ENCODE measurements at places on chromosomes 12 and 14.
A peak's percentile ranks its signal among the peaks of the same experiment; 100 is the strongest.

DNA sequence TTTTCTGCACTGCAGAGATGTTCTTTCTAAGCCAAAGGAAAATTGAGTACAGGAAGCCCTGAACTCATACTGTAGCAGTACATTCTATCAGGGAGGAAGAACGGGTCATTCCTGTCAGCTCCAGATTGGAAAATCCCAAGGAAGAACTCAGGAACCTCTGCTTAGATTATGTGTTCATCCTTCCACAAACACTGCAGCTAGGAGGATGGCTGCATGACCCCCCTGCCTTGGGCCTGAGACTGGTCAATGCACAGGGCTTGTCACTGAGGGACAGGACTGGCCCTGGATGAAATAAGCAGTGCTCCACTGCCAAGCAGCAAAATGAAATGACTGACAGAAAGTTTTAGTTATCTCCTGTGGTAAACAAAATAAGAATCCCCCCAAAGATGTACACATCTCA, 1406.8 kb upstream of the TMEM132C start:
- DNase-seq: no peak

DNA sequence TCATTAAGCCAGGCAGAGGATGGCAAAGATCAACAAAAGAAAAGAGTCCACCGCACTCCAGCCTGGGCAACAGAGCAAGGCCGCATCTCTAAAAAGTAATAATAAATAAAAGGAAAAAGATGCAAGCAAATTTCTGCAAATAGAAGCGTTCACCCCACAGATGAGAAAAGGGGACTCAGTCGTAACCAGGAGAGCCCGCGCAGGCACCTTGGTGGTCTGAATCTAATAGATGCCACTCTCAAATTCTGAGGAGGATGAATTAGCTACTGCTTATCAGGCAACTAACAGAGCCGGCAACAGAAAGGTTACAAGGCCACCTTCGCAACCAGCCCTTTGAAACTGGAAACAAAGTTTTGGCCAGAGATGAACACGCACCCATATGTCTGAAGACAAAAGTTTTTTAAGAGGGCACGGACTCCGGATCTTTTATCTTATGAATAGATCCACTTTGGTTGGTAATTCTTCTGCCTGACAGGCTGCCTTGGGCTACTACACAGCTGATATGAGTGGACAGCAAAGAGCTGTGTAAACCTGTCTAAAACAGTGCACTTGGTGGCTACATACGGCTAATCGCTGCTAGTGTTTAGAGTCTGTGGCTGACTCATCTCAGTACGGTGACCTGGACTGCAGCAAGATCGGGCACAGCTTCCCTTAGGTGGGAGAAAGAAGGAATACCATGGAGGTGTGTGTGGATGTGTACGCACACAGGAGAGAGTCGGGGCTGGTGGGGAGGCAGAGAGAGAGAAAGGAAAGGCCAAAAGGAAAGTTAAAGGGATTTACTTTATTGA, 32.9 kb upstream of the TTC7B start:
- DNase-seq: no peak

DNA sequence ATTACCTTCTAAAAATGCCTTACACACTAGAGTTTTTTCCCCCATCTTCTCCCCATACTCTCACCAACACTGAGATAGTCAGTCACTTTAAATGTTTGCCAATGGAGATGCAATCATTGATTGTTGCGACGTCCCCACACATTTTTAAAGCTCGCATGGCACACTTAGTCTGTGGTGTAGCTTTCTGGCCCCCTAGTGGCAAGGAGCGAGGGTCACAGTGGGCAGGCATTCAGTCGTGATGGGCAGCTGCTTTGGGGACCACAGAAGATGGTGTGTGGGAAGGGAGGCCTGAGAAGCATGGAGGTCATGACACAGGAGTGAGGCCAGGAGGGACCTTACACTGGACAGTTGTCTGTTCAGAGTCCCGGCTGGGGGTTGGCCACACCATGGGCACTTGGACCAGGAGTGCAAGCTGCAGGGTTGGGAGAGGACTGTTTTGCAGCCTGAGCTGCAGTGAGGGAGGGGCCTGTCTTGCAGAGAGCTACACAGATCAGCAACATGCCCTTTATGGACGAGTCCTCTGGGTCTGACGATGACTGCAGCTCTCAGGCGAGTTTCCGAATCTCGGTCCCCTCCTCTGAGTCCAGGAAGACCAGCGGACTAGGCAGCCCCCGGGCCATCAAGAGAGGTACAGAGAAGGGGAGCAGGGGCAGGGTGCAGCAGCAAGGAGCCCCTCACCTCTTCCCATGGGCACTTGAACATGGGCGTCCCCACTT, 28.6 kb downstream of the PIGH start:
- DNase-seq: no peak

- DNase-seq: no peak
Measured at GRCh38 chr12:39105111-39105510, 199.7 kb upstream of the CPNE8 start.

GRCh38 chr14:53947094-53947445, 9.6 kb downstream of the BMP4 start:
- no peak for DNase-seq

- DNase-seq: no peak
Measured at GRCh38 chr12:78886719-78887407, 22.3 kb downstream of the SYT1 start.

- DNase-seq: peak; percentile 85
Measured at GRCh38 chr14:98754343-98755020, 517.5 kb downstream of the BCL11B start.

- no peak for DNase-seq
Measured at GRCh38 chr12:132508491-132508740, 18.5 kb downstream of the FBRSL1 start.

DNA sequence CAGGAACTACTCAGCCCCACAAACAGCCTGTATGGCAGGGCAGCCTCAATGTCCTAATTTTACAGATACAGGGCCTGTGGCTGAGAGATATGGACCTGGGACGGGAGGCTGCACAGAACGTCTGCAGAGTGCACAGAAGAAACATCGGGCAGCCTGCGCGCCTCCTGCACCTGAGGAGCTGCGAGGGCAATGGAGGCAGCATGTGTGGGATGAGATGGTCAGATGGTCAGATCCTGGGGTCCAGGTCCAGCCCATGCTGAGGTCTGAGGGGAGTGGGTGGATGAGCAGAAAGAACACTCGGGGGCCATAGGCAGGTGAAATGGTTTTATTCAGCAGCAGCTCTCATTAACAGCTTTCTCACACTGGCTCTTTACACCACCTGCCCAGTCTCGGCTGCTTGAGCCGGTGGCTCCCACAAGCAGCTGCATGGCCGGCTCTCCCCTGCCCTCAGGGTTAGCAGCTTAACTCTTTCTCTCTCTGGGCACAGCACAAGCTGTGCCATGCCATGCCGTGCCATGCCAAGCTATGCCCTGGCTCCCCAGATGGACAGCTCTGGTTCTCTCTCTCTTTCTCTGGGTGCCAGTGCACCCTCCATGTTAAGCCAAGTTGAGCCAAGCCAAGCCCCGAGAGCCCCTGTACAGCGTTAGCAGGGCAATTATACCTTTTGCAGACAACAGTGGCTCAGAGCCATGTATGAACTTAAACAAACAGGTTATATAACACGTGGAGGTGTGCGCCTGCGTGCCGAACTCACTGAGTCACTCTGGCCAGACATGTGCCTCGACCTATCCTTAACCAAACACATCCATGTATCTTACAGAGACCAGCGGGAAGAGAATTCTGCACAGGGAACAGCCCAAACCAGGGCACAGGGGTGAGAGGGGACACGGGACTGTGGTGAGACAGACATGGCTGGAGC, 47.6 kb downstream of the RIMBP2 start:
- no peak for DNase-seq

DNA sequence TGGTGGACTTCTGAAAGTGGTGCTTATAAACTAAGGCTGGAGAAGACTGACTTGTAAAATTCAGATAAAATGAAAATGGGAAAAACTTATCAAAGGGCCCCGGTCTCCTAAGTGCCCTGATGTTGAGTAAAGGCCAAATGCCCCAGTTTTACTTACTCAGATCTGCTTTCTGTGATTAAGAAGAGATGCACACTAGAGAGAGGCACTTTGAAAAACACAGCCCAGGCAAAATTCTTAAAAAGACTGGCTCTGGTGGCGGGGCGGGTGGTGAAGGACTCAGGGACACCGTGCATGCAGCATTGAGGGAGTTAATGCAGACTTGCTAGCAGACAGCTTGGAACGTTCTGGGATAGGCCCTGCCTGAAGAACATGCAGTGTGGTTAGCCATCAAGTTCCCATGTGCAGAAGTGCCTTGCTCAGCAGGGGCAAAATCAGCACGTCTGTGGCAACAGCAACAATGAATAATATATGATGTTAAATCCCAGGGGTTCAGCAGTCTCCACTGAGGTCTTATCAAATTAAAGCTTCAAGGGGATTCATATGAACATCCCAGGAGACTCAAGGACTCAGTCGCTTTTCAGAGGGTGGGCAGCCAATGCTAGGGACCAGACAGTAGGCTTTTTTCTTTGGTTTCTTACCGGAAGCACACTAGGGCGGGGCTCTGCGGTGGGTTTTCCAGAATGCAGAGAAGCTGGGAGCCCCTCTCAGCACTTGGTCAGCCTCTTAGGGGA, 105.0 kb downstream of the DAD1 start:
- DNase-seq: no peak

DNA sequence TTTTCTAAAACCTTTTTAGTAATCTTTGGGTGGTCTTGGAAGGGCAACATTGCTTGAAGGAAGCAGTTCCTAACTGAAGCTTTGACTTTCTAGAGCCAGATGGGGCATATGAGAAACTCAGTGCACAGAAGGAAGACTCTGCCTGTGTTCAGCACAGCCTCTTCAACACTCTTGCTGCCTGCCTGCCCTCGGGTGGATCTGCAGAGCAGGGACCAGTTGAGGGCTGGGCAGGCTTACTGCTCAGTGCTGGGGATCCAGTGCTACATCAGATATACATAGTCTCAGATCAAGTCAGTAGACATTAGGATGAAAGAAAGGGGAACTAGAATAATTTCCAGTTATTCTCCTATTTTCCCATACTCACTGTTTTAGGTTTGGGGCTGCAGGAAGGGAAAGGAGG, 29.5 kb upstream of the TMX1 start:
- DNase-seq: no peak

DNA sequence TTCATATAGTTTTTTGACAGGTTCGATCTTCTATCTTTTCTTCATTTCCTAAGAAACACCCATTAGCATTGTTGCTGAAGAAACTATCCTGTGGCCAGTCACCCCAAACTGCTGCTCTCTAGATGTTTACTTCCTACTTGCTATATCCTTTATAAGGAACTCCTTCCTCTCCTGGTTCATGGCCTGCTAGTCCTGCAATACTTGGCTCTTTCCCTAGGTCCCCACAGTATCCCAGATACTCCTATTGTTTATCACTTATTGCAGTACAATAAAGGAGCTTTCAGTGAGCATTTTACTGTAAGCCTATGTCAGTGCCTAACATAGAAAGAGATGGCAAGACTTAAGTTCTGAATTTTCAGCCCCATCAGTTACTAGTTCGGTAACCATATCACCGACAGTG, 2.8 kb downstream of the ALDH6A1 start:
- DNase-seq: no peak

DNA sequence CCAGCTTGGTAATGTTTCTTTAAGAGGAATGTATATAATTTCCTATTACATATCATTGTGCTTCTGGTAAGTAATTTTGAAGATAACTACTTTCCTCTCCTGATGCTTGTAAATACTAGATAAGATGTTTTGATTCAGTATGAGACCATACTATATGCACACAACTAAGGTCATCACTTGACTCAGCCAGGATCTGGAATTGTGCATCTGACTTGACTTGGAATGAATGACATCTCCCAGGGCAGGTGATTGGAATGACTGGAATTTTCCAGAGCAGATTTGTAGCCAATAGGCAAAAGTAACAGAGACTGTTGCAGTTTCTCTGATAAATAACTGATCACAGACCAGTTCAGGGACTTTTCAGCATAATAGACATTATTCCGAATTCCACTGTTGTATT, 11.1 kb downstream of the BEST3 start:
- DNase-seq: no peak

DNA sequence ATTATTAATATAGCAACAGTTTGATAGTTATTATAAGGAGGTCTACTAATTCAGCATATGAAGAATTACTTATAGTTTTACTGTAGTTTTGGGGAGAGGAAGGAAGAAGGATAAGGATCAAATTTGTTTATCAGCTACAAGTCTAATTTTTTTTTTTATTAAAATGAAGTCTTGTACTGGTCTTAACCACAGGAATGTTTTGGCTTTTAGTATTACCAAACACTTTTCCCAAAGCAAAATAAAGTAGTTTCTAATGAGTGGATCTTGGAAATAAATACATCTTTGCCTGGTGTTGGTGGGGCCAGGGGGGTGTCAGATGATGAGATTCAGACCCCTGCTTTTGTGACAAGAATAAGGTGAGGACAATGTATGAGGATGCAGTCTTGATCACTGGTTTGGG, 57.2 kb upstream of the ZDHHC17 start:
- DNase-seq: no peak

- no peak for DNase-seq
Measured at GRCh38 chr14:104794993-104795780, at the start of gene AKT1. Gene AKT1, minus strand, starts transcription at chr14:104795748. Its CDS starts 3,105 bp downstream, at chr14:104792643.

- no peak for DNase-seq
Measured at GRCh38 chr14:55519473-55520080, 60.4 kb upstream of the KTN1 start.

DNA sequence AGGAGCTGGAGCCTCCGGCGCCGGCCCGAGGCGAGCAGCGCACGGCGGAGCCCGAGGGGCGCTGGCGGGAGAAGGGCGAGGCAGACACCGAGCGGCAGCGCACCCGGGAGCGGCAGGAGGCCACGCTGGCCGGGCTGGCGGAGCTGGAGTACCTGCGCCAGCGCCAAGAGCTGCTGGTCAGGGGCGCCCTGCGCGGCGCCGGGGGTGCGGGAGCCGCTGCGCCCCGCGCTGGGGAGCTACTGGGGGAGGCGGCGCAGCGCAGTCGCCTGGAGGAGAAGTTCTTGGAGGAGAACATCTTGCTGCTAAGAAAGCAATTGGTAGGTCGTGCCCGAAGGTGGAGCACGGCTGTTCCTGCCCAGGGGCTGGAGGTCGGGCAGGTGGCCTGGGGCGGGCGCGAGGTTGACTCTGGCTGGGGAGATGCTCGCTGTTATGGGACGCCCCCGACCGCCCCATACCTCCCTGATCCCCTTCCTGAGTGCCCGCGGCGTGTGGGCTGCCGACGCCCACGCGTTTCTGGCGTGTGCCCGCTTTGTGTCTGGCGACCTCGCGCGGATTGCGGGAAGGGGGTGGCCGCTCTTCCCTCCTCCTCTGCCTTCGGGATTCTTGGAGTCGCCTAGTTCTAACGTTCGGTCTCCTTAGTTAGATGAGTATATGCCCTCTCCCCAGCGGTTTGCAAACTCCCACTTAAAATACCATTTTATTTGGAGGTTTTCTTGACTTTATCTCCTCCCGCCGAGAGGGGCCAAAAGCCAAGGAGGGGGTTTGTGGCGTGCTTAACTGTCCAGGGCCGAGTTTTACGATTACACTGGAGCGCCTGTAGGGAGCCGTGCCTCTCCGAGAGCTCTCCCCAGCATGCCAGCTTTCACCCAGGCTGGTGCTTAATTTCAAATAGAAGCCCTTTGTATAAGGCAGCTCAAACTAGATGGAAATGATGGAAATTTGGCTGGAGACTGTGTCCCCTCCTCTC, 752 bp downstream of the DACT1 start:
- no peak for DNase-seq

- no peak for DNase-seq
Measured at GRCh38 chr12:120940006-120940405, 35.8 kb upstream of the SPPL3 start.

- DNase-seq: no peak
Measured at GRCh38 chr12:12480074-12480473, 82.6 kb downstream of the DUSP16 start.

- DNase-seq: no peak
Measured at GRCh38 chr14:68473794-68474193, 319.1 kb downstream of the ZFP36L1 start.

- DNase-seq: no peak
Measured at GRCh38 chr14:99724196-99724891, 40.2 kb downstream of the CYP46A1 start.

GRCh38 chr14:79971330-79971729, 240.0 kb downstream of the DIO2 start:
- DNase-seq: no peak

Data from fibroblast of skin of left biceps (primary cell).